ENCODE measurements at places on chromosomes 6 and 20. TPM values are rescaled to one million over a fixed set of nuclear protein-coding genes. Genes with fewer than 3 reads are reported as not detected.

Gene ACTL10
- 2.7 TPM for total RNA-seq

Gene ARID1B
- 86.7 TPM for total RNA-seq

Gene EDN1
- total RNA-seq = 244 TPM

Gene MAS1
- total RNA-seq = not detected

Gene FOXQ1
- total RNA-seq = under 0.01 TPM

Gene PEX7
- total RNA-seq = 5.5 TPM

Gene CST5
- not detected for total RNA-seq

Gene NRSN1
- not detected for total RNA-seq

Gene RUNX2
- not detected for total RNA-seq

Gene VGLL2
- total RNA-seq = not detected

Gene CST4
- total RNA-seq = not detected

Gene NMBR
- total RNA-seq = not detected

Gene HLA-DQA1
- total RNA-seq = not detected

Gene PTPRK
- 108 TPM for total RNA-seq
